ENCODE measurements at places on chromosomes 1 and 21.
A peak's percentile ranks its signal among the peaks of the same experiment; 100 is the strongest.

GRCh38 chr1:44783697-44784093 lies 4.3 kb downstream of the BEST4 start:
- peak; percentile 23 for DNase-seq

GRCh38 chr1:34476371-34476770 lies 278.5 kb upstream of the GJB5 start:
- no peak for DNase-seq

- no peak for DNase-seq
These were observed at the start of gene GJC2 for GRCh38 chr1:228149406-228150119. TSS of gene GJC2 (plus strand) at chr1:228149930. CDS start at chr1:228157759, 7,829 bp downstream.

- no peak for DNase-seq
These were observed 24.7 kb downstream of the CAPN9 start for GRCh38 chr1:230771773-230772354.

DNA sequence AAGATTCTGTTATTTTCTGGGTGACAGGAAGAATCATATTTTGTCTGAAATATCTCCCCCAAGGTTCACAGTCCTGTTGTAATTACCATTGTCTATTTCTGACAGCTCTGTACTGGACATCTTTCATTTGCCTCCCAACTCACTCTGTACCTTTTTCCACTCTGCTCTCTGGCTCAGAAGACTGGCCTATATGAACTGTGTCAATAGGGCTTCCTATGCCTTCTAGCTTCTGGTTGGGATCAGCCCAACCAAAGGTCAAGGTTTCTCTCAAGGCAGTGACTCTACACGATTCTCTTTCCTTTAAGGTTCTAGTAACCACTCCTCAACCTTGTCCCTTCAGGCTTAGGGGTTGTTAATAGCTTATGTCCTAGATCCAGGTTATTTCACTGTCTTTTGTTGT lies 17.5 kb downstream of the KLHL12 start:
- no peak for DNase-seq

DNA sequence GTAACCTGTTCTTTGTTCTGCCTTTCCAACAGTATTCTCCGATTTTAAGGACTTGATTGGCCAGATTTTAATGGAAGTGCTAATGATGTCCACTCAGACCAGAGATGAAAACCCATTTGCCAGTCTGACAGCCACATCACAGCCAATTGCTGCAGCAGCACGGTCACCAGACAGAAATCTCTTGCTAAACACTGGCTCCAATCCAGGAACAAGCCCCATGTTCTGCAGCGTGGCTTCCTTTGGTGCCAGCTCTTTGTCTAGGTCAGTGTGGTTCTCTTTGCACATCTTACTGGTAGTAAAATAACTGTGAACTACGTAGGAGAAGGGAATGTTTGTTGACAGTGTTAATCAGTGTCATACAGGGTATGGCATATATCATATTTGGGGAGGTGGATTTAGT lies 72.7 kb downstream of the UBE4B start:
- DNase-seq: no peak

DNA sequence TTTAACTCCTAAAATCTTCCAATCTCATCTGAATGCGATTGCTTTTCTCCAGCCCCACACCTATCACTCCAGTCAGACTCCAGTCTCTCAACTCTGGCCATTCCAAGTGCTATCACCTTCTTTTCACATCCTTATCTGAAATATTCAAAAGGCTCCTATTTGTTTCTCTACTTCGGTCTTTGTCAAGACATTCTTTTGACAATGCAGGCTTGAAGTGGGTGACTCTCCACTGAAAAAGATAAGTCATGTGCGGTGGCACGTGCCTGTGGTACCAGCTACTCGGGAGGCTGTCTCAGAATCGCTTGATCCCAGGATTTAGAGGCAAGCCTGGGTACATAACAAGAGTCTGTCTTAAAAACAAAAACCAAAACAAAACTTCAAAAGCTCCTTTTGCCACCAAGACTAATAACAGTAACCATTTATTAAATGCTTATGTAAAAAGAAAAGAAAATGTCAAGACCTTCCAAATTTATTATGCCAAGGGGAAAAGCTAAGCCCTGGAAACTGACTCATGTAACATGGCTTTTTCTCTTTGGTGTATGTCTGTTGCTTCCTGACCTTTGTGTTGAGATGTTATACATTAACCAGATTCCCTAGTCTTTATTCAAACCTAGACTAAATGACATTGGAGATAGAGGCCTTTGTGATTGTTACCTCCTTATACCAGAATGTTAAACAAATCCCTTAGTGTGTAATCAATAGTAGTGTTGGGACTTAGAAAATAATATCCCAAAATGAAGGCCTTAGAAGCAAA lies 3.6 kb downstream of the ALG14 start:
- no peak for DNase-seq

- DNase-seq: peak; percentile 90
These were observed at the start of gene RGS1 for GRCh38 chr1:192575499-192576189. TSS of gene RGS1 (plus strand) at chr1:192575773. CDS start at chr1:192575793, 20 bp downstream.

- DNase-seq: no peak
These were observed 24.7 kb downstream of the LYST start for GRCh38 chr1:235841938-235842545.

- no peak for DNase-seq
These were observed 2.4 kb downstream of the FCN3 start for GRCh38 chr1:27372022-27372807.

DNA sequence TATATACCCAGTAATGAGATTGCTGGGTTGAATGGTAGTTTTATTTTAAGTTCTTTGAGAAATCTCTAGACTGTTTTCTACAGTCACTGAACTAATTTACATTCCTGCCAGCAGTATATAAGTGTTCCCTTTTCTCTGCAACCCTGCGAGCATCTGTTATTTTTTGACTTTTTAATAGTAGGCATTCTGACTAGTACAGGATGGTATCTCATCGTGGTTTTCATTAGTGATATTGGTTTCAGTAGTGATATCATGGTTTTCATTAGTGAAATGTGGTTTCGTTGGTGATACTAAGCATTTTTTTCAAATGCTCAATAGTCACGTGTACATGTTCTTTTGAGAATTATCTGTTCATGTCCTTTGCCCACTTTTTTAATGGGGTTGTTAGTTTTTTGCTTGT lies 316.8 kb downstream of the PTBP2 start:
- DNase-seq: no peak

GRCh38 chr1:194378517-194378916 lies 1192.1 kb upstream of the B3GALT2 start:
- DNase-seq: no peak

DNA sequence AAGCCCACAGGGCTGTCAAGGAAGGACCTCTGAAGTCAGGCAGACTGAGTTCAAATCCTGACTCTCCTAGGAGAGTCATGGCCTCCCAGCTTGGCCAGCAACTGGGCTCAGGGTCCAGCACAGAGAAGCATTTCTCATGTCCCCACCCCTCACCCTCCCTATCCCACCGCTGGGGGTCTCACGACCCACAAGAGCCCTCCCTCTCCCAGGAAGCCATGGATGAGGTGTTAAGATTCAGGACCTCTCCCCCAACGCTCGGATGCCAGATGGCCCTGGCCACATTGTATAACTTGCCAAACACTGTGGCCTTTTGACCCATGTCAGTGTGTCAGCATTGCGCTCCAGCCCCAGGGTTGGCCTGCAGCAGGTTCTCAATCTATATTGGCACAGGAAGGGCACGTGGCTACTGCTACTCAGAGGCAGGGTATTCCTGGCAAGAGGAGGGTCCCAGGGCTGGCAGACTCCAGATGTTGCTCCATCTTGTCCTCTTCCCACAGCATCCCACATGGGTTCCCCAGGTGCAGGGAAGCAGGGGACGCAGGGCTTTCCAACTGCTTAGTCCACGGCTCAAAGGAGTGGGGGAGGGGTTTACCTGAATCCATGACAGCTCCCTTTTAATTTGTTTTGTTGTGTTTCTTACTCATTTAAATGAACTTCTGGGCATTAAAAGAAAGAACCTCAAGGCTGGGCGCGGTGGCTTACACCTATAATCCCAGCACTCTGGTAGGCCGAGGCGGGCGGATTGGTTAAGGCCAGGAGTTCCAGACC lies 10.5 kb downstream of the SLC2A1 start:
- no peak for DNase-seq

- no peak for DNase-seq
These were observed 30.0 kb upstream of the FGGY start for GRCh38 chr1:59266927-59267293.

GRCh38 chr21:28220680-28221079 lies 772.0 kb downstream of the LTN1 start:
- no peak for DNase-seq

DNA sequence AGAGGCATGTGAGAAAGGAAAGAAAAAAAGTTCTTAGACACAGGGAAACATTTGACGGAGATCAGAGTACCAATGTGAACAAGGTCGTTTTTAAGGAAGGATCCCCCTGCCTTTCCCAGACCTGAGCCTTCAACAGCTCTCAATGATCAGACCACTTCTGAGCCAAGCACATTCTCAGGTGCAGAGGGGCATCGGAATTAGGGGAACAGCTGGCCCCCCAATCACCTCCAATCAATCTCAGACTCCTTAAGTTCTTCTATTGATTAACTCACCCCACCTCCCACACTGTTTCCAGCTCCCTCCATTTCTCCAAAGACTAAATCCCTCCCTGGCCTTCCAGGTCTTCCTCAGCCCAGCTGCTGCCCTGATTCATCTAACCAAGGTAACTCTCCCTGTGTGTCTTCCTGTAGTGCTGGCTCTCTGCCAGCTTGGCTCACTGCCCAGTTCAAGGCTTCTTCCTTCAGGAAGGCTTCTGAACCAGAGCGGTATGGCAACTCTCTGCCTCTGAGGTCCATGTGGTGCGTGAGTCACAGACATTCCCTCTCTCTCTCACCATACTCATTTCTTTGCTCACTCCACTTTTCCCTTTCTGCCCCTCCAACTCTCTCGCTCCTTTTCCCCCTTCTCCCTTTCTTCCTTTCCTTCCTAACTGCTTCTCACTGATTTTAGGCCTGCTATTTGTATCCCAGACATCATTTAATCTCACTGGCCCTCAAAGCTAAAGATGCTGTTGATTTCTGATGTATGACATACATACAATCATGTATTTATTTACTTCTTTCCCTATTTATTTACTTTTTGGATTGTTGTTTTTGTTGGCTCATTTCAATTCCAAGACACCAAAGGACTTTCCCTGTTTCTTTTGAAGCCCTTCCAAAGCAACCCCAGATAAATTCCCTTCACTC lies 18.1 kb downstream of the CFAP45 start:
- DNase-seq: peak; percentile 38

DNA sequence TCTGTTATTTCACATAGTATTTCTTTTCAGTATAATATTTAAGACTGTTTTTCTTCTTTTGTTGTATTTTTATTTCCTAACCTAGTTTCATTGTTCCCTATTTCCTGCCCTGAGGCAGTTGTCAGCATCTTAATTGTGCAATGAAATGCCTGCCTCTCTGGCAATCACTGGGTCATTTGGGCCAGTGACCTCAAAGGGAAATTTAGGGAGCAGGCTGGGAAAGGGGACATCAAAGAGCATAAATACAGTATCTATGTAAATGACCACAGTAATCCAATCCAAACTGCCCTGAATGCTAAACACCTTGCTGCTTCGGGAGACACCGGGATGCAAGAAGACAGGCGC lies 147.8 kb downstream of the TLR5 start:
- DNase-seq: no peak

DNA sequence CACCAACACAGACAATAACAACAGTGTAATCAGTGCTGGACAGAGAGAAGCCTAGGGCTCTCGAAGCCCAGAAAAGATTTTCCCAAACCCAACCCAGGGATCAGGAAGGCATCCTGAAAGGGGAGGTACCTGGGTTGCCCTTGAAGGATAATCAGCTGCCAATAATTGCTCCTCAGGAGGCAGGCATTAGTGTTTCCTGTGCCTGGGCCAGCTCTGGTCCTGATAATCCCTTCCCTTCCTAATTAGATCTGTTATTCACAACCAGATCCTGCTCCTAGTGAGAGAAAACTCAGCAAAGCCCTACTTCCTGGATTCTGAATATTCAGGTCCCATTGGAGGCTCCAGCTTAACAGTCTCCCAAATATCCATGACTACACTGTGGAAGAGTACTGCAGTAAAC lies 117.4 kb downstream of the DMRTA2 start:
- no peak for DNase-seq

DNA sequence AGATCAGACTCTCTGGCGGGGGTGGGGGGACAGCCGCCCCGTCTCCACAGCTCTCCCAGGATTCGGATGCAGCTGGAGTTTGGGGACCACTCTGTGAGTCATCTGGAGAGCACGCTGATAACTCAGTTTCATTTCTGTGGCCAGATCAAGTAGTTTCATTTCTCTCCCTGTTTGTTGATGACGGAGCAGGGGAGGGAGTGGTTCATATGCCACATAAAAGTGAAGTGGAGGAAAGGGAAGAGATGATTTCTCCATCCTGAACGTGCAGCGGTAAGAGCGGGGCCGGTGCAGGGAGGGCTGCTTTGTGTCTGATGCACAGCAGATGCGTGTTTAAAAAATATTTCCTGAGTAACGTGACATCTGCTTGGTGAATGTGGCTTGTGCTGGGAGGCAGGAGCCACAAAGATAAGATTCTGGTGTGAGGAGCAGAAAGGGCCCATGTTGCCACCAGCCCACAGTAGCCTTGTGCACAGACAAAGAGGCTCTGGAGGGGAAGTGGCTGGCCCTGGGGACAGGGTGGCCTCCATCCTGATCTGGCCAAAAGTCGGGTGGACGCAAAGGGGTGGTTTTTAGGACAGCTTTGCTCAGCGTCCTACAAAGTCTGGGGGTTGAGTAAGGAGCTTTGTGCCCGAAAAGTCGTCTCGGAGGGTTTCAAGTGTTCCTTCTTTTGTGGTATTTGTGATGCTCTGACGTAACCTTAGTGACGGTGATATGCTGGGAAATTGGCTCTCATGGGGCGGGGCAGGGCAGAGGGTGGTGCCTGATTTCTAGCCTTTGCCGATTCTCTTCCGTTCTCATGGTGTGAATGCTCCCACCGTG lies at the start of gene MX2:
Gene MX2, plus strand, starts transcription at position 242 of the 819 bp plus-strand sequence. CDS start 14,880 bp downstream, outside the sequence.
- DNase-seq: peak; percentile 87

- DNase-seq: no peak
These were observed 4.2 kb downstream of the OR2T1 start for GRCh38 chr1:248406721-248407692.

GRCh38 chr1:1117469-1117831 lies 1.6 kb upstream of the C1orf159 start:
- peak; percentile 47 for DNase-seq

GRCh38 chr1:94351481-94351880 lies 66.7 kb upstream of the ABCD3 start:
- no peak for DNase-seq

DNA sequence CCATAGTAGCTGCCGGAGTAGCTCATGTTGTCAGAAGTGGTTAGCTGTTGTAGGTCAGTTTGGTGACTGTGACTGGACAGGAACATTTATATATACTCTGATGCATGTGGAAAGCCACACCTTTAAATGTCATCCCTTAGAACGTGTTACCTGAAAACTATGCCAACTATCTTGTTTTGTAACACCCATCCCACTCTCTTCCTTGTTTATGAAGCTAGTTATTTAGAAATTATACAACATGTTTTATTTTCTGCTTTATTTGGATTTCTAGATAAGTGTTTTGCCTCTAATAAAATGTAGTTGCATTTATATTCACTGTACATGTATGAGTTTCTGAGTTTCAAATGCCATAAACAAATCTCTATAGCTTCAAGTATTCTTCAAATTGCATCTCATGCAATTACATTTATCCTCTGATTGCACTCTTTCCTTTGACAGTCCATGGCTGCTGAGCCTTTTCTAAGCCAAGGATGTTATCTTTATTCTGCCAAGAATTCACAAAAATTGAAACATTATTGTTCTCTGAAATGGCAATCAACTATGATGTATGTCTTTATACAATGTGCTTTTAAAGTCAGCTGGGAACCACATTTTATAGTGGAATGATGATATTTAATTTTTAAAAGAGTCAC lies at the start of gene KRTAP19-7:
Gene KRTAP19-7, minus strand, starts transcription at position 51 of the 632 bp plus-strand sequence. Its CDS starts 25 bp downstream, at position 26.
- DNase-seq: no peak

Measured in NB4 (cell line).